ENCODE measurements at places on chromosomes 2 and 18.

DNA sequence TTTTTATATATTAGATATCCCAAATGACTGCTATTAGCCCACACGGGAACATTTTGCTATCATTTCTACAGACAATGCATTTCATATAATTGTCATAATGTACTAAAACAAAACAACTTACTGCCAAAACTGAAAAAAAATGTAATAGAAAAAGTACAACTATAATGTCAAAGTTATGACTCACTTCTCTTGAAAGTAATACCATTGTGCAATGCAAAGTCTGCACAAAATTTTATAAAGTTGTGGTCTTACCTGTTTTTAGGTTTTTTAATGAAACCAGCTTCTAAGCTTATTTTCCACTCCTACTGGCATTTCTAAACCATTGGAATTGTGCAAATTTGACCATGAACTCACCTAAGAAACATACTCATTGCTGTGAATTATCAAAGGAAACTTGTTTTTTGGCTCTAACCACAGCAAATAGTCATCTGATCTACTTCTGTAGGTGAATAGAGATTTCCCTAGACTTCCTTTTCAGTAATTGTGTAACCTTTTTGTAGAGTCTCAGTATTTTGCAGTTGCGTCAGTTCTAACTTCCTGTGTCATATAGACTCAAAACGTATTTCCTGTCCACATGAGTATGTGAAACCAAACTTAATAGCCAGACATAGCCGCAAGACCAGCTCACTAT lies 31.9 kb upstream of the TFPI start:
- no peak for ATAC-seq

DNA sequence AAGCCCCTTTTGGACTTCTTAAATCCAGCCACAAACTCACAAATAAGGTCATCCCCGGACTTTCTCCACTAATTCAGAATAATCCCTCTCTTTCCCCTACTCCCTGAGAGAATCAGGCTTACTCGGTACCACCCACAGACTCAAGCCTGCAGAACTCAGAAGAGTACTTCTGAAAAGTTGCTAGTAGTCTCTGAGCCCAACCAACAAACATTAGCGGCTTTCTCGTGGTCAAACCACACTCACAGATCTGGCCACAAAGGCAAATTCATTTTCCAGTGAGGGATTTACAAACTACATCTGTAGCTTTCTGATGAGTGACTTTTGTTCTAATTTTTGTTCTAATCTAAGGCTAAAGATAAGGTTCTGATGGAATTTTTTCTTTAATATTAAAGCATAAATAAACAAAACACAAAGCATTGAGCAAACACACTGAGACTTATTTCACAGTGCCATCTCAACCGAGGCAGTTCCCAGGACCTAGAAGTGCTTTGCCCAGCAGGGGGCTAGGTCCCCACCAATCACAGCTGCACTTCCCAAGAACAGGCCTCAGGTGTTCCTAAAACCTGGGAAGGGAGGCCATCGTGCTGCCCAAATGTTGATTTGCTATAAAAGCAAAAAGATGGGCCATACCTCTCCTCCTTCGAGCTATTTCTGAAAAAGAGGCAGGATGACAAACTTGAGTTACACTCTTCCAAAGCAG lies 110.7 kb downstream of the COLEC12 start:
- ATAC-seq = no peak

DNA sequence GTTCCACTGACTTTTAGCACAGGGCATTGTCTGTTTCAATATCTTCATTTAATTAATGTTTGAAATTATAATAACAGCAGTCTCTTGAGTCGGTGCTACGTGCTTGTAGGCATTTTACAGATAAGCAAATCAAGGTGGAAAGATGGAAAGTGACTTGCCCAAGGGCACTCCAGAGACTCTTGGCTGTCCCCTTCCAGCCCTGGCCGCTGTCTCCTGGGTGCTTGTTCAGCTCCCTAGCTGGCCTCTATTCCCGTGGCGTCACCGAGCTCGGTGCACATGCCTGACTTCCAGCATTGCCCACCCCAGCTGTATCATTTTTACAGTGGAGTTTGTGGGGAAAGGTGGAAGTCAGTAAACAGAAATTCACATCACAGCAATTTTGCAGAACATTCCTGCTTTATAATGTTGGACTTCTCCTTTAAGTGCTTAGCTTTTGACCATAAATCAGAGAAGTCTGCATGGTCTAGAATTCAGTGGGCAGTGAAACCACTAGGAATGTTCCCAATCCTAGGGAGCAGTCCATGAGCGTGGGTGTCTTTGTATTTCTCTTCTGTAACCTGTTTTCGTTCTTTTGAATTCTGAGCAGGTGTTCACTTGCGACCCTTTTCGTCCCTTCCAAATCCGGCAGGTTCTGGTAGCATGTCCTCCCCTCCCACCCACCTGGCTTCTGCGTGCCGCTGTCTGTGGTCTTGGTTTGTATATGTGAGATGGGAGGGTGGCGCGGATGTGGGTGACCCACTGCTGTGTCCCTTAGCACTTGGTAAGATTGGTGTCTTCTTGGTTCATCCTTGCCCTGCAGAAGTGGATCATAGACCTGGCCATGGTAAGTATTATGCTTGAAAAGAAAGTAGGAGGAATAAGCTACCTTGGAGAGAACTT lies 8.4 kb downstream of the SLC66A3 start:
- ATAC-seq = no peak

- no peak for ATAC-seq
Measured at GRCh38 chr2:161120775-161121174, 39.5 kb upstream of the TANK start.

GRCh38 chr18:79403723-79404566 lies 8.2 kb downstream of the NFATC1 start:
- no peak for ATAC-seq

- ATAC-seq = no peak
Measured at GRCh38 chr2:9686061-9686460, 55.3 kb upstream of the YWHAQ start.

DNA sequence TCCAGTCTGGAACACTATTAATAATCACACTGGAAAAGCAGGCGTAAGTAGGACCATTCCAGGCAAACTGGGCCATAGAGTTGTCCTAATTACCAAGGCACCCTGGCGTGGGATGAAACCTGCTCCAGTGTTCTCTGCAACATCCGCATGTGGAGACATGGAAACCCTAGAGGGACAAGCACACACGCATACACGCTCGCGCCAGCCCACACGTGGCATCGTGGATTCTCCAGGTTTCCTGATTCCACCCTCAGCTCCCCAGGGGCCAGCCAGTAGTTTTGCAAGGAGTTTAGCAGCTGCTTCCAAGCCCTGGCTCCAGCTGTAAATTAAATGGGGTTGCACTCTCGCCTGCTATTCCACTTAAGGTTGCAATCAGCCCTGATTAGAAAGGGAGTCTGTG lies 127.7 kb downstream of the DYSF start:
- ATAC-seq = no peak

- ATAC-seq = no peak
Measured at GRCh38 chr2:67312871-67313270, 84.3 kb upstream of the ETAA1 start.

- ATAC-seq = peak; percentile 79
Measured at GRCh38 chr18:46939337-46939963, 22.0 kb downstream of the KATNAL2 start.

- ATAC-seq = no peak
Measured at GRCh38 chr18:56495884-56496283, 142.5 kb downstream of the TXNL1 start.

DNA sequence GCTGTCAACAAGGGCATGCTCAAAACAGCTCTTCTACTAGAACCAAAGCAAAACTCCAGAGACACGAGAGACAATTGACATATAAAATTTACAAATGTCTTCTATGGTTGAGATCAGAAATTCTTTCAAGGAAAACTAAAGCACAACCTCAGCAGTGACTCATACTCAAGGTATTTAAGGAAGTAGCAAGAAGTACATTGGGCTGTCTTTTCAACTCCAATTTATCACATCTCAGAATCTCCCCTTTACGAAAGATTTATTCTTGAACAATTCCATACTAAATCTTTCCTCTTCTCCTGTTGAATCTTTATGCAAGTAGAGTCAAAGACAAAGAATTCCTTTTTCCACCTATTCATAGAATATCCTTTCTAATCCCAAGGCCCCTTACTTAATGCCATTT lies 324.0 kb downstream of the IRS1 start:
- ATAC-seq = no peak

GRCh38 chr2:15874854-15875804 lies 65.2 kb upstream of the MYCN start:
- no peak for ATAC-seq

GRCh38 chr18:35515460-35516130 lies 17.8 kb upstream of the INO80C start:
- ATAC-seq = no peak

- ATAC-seq = no peak
Measured at GRCh38 chr2:191854382-191855372, 7.8 kb upstream of the CAVIN2 start.

DNA sequence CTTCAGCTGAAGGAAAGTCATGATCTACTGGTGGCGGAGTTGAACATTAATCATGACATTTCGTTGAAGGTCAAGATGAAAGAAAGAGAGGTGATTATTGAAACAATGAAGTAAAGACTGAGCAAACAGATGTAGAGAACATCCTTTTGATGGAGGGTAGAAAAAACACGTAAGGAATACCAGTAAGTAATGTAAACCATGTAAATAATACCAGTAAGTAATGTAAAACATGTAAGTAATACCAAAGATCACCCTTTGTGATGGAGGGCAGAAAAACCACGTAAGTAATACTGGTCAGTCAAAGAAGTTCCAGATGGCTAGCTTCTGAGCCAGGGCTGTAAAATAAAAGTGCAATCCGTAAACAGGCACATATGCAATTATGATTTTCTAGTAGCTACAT lies 1387.7 kb downstream of the SUCLG1 start:
- no peak for ATAC-seq

GRCh38 chr2:120735746-120736170 lies at the start of gene GLI2:
GLI2 (plus strand) TSS chr2:120735868; CDS start chr2:120797321, 61,453 bp downstream.
- peak; percentile 73 for ATAC-seq

- no peak for ATAC-seq
Measured at GRCh38 chr18:36338403-36338933, 41.0 kb downstream of the FHOD3 start.

DNA sequence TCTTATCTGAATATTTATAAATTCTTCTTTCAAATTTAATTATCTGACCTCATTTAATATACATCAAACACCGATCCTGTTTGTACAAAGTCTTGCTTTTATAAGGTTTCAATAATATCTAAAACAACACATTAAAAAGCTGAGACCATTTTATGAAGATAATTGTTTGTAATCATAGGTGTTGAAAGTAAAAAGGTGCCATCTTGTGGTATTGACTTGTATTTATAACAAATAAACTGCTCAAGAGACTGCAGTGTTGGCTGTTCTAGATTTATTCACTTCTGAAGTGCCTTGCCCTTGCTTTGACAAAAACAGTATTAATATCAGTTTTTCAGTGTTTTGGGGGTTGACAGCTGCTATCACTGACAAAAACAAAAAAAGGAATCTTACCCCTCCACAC lies 286.8 kb upstream of the HNMT start:
- no peak for ATAC-seq

DNA sequence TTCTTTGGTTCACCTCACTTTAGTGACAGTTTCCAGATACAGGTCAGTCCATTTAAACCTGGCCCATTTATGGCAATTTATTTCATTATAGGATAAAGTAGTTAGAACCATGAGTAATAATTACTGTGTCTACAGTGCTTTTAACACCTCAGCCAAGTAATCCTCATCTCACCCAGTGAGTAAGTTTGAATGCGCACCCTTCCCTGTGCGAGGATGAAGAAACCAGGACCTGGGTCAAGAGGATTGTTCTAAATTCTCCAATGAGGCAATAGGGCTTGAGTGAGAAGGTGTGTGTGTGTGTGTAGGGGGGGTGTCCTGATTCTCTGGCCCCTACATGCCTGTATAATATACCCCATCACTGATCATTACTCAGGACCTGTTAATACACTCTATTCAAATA lies 854 bp upstream of the MYO1B start:
- ATAC-seq = no peak

DNA sequence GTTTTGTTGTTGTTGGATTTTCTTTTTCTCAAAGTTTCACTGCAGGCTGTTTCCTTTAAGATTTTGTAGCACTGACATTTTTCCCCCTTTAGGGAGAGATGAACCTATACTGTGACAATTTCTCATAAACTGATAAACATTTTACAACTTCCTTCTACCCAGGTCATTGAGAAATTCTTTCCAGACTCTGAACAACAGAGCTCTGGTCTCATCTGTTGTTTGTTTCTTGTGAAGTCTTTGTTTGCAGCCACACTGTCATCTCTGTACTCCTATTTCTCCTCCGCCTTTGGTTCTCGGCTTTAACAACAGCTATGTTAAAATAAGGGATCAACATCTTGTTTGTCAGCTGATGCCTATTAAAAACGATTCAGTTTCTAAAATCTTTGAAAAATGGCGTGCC lies 167.6 kb downstream of the VWC2L start:
- ATAC-seq = no peak

DNA sequence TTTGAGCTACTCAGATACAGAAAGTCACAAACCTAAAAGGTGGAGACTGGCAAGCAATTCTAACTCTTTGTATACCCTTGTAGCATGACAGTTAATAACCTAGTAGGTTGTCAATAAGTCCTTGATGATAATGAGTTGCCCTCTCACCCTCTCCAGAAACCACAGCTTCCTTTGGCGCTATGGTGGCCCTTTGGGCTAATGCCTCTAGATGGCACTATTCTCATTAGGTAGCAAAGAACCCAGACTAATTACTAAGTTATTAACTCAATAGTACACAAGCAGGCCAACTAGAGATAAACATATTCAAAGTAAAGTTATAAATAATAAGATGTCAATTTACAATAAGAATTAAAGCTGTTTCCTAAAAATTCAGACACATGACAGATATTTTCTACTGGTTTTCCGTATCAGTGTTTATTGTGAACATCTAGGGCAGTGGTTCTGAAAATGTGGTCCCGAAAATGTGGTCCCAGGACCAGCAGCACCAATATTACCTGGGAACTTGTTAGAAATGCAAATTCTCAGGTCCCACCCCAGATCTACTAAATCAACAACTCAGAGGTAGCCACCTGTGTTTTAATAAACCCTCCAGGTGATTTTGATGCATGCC lies 41.1 kb downstream of the LDAH start:
- ATAC-seq = no peak

DNA sequence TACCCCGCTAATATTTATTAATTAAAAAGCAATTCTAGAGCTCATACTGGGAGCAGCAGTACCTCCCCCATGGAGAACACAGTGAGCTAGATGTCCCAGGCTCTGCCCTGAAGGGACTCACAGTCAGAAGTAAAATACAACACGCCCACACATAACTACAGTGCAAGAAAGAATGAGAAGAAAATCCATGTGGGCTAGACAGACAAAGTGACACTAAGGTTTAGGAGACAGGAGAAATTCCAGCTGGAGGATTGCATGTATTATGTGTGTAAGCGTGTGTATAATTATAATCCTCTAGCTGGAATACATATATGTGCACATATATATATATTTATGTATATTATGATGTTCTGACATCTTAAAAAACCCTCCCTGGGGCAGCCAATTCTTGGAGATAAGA lies 15.7 kb downstream of the SOWAHC start:
- ATAC-seq = no peak

DNA sequence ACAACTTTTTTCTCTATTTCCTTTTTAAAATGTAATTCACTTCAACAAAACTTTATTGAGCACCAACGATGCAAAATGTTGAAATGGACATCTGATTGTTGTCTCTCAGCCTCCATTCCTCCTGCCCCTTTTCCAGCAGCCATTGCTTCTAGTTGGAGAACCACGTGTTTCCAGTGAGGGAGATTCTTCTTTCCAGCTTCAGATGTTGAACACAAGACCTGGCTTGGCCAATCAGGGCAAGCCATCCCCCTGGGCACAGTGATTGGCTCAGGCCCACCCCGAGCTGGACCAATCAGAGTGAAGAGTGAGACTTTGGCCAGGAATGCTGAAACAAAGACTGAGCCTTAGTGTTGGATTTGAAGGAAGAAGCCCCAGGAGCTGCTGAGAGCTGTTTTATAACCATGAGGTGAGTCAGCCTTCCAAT lies 59.0 kb downstream of the E2F6 start:
- ATAC-seq = peak; percentile 67
